Hematopoietic multipotent progenitor cell treated with erythropoietin and hydrocortisone succinate and interleukin-3 and kit ligand, for 6 days (in vitro differentiated cells): ENCODE measurements at places on chromosomes 4 and X.
A peak's percentile ranks its signal among the peaks of the same experiment; 100 is the strongest.

DNA sequence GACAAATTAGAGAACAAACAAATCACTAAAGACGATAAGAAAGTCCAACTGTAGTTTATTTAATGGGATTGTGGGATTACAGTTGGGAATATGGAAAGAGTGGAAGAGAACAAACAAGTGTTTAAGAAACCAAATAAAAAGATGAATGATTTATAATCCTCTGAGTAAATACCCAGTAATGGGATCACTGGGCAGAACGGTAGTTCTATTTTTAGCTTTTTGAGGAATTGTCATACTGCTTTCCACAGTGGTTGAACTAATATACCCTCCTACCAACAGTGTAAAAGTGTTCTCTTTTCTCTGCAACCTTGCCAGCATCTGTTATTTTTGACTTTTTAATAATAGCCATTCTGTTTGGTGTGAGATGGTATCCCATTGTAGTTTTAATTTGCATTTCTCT lies 15.0 kb downstream of the C4orf51 start:
- no peak for DNase-seq

DNA sequence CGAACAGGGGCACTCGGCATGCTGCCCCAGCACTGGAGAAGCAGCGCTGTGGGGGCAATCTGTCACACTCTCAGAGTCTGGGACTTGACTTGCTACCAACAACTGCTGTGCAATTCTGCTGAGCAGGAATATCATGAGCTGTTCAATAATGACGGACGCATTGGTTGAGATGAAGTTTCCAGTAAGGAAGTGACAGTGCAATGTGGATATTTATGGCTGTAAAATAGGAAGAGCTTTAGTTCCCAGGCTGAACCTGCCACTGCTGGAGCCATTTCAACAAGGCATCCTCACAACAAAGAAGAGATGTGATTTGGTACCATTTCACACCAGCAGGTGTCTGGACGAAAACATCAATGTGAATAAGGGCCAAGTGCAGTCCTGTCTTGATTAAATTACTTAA lies 24.2 kb downstream of the CHST7 start:
- no peak for DNase-seq

DNA sequence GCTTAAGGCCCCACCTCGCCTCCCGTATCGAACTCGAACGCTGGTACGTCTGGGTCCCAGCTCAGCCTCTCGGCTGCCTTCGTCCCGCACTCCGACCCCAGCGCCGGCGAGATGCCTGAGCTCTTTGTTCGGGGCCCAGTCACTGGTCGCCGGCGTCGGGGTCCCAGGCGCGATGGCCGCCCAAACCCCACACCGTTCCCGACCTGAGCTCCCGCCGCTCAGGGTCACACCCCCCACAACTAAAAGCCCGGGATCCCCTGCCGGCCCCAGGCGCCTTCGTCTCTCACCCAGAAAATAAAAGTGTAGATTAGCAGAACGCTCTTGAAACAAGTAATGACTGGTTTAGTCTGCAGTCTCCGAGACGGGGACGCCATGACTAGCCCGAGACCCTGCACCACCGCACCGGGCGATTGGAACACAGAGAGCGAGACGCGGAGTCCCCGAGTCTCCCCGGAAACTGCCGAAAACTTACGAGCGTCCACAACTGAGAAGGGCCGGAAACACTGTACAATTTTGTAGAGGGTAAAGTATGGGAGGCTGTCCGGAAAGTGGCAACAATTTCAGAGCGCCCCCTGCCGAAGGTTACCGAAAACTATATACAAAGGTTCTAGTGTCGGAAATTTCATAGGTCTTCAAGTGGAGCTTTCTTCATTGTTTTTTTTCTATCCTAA lies at the start of gene TSPAN6:
TSPAN6 (minus strand) TSS at position 486 of the 671 bp plus-strand sequence; CDS start at position 374, 112 bp downstream.
- DNase-seq = peak; percentile 85

GRCh38 chrX:7147978-7148854 lies at the start of gene PUDP:
Gene PUDP (minus strand): TSS chrX:7148153. CDS start chrX:7148113, 40 bp downstream.
- DNase-seq = peak; percentile 86

DNA sequence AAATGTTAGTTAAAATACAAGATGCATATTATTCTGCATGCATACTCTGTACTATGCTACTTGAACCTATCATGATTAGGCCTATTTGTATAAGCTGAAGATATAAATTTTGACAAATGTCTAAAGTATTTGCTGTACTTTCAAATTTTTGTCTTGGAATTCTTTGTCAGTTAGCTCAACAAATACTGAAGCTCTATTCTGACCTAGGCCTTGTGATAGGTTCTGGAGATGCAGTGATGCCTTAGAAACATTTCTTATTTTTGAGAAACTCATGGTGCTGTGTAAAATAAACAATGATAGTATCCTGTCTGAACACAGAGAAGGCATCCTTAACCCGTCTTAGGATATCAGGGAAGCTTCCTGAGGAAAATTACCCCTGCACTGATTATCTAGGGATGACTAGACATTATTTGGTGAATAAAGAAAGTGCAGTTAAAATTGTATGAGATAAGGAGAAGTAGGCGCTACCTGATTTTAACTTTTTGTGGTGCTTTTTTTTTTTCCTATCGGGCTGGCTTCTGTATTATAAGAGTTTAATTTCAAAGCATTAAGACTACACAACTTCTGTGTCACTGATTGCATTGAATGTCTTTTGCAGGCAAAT lies 43.4 kb downstream of the MOB1B start:
- DNase-seq = no peak

DNA sequence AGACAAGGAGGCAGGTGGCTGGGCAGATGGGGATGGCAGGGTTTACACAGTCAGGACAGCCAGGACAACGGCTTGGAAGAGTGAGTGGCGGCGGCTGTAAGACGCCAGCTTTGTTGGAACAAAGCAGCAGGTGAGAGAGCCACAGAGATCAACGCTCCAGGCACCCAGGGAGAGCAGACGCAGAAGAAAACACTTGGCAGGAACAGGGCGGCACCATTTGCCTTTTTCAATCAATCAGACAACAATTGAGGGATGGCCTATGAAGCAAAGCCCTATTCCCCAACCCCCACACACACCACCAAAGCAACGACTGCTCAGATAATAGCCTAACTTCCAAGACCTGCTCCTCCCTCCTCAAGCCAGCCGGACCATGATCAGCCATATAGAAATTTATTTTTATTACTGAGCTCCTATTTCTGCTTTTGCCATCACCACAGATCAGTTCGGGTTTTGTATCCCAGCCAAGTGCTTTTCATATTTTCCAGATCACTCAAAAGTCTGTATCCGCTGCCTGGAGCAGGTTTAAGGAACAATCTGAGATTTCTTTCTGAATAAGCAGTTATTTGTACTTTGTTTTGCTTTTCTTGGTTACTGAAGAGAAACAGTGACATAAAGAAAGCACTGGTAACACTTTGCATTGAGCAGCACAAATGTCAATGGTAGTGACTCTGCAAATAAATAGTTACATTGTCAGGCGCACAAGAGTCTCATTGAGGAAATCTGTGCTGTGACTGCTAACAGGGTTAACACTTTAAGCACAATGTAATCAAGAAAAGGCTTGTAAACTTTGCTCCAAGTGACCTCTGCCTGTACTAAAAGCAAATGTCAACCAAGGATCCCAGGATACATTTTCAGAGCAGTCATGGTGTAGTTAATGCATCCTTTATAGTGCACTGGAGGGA lies 81.8 kb upstream of the RBPJ start:
- DNase-seq = no peak

GRCh38 chrX:50211510-50211909 lies 6.9 kb downstream of the CCNB3 start:
- DNase-seq = peak; percentile 24

GRCh38 chr4:68432320-68432719 lies 14.9 kb upstream of the TMPRSS11E start:
- DNase-seq = no peak
